AML-193 (cell line): ENCODE measurements at places on chromosomes 1 and 21.

DNA sequence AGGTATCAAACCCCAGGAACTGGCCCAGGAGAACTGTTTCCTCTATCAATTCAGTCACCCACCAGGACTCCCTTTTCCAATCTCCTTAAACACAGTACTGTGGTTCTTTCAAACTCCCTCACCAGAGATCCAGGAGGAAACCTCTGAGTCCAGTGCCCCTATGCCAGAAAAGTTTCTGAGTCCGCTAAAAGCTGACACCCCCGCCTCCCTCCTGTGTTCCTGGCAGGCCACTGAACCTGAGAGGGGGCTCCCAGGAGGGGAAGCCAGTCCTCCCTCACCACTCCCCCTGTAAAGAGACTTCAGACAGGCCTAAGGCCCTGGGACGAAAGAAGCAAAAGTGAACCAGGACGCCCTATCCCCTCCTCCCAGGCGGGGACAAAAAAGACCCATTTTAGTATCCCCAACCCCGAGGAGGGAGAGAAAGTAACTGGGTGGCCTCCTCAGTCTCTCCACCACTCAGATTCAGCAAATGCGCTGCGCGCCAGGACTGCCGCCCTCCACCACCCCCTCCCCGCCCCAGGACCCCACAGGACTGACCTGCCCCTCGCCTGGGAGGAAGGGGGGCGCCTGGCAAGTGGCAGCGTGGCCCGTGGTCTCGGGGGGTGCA is 624 bp downstream of the SLC41A1 start:
- no peak for DNase-seq

- DNase-seq = no peak
Measured at GRCh38 chr21:31482460-31482859, 138.4 kb upstream of the TIAM1 start.

DNA sequence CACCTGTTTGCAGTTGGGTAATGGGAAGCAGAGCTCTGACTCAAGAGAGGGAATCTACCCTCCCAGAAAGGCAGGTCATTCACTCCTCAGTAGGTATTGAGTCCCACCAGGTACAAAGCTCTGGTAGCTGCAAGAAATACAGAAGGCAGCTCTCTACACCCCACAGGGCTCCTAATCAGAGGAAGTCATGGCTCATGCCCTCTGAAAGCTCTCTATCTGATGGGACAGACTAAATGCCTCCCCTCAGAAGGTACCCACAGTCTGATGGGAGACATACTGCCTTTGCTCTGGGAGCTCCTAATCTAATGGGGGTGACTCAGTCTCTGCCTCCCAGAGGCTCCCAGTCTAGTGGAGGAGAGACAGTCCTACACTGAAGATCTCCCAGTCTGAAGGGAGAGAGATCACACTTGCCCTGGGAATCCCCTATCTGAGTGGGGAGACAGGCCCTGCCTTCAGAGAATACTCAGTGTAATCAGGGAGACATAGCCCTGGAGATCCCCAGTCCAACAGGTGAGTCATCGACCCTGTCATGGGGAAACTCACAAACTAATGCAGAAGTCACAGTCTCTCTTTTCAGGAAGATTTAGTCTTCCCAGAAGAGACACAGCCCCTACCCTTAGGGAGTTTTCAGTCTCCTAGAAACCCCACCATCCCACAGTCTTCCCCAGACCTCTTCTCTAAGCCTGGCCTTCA is 23.7 kb downstream of the CAMK1G start:
- no peak for DNase-seq

DNA sequence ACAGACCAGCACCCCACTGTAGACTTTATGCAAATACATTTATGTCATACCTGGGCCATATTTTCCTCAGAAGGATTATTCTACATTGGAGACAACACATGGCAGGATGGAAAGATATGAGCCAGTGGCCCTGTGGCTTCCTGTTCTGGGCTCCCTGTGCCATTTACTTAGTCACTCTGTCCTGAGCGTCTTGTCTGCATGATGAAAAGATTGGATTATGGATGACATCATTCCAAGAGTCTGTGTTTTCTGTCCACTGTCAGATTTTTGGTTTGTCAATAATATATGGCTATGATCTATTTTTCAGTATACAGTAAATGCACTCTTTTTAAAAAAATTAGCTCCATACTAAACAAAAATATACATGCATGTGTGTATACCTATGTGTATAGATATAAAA is 30.8 kb downstream of the IGSF5 start:
- no peak for DNase-seq

DNA sequence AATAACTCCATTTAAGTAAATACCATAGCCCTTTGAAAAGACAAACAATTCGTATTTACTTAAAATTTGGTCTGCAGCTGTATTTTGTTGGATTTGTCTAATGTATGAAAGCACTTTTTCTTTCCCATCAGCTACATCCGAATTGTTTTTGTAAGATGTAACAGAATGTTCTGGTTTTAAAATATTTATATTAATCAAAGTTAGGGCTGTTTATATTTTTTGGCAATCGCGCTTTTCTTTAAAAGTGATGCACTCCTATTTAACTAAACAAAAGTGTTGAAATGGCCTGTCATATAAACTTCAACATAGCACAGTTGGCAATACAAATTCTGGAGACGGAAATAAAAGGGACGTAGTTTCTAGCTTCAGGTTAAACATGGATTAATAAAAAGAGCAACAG is 216.3 kb upstream of the ADGRL2 start:
- DNase-seq = no peak

DNA sequence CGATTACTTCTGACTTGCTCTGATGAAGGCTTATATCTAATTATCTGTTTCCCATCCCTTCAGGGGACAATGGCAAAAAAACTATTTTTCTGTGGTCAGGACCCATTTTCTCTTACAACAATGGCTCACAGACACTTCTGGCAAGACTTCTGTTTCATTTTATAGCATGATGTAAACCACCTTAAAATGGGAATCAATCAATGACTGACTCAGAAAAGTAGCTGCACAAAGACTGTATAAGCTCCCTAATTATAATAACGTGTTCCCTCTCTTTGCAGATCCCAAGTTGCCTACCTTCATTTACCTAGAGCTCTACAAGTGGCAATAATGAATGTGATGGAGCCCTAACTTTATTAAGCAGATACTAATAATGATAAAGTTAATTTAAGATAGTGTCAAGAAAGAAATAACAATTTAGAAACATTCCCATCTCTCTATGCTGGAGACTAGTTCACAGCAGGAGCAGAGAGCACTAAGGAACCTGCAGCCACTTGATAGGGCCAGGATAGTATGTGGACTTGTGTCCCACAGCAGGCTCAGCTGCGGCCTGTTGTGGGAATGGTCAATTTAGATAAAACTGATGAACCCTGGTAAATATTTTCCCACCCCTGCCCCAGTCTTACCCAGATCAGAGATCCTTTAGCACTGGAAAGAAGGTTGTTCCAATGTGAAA is 538 bp downstream of the GBP2 start:
- DNase-seq = no peak

- no peak for DNase-seq
Measured at GRCh38 chr1:92244376-92244775, 26.7 kb downstream of the C1orf146 start.

- no peak for DNase-seq
Measured at GRCh38 chr1:18333220-18333619, 147.5 kb upstream of the KLHDC7A start.

DNA sequence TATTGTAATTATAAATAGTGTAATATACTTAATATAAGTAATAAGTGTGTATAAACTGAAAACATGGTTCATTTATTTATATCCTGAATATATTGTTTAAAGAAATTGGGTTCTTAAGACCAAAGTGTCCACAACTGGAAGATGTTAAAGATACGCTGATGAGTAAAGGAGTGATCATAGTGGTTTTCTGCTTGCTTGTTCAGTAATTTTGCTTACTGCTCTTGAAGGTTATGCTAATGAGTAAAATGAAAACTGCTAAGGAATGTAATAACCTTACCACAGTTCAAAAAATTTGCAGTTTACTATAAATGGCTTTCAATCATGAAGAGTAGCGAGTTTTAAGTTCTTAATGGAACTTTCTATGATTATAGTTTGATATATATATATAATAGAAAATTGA is 22.0 kb downstream of the DONSON start:
- no peak for DNase-seq

DNA sequence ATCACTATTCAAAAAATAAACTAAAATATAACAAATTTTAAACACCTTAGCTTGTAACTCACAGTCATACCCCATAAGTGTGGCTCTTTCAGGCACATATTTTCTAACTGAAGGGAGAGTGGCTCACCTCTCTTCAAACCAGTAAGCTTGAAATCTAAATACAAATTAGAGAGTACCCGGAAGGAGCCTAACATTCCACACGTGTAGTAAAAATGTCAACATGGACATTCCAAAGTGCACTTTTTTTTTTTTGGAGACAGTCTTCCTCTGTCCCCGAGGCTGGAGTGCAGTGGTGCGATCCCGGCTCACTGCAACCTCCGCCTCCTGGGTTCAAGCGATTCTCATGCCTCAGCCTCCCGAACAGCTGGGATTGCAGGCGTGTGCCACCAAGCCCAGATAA is 275.6 kb upstream of the ADGRL2 start:
- DNase-seq = no peak

- DNase-seq = no peak
Measured at GRCh38 chr1:170659399-170660035, 4.4 kb upstream of the PRRX1 start.

DNA sequence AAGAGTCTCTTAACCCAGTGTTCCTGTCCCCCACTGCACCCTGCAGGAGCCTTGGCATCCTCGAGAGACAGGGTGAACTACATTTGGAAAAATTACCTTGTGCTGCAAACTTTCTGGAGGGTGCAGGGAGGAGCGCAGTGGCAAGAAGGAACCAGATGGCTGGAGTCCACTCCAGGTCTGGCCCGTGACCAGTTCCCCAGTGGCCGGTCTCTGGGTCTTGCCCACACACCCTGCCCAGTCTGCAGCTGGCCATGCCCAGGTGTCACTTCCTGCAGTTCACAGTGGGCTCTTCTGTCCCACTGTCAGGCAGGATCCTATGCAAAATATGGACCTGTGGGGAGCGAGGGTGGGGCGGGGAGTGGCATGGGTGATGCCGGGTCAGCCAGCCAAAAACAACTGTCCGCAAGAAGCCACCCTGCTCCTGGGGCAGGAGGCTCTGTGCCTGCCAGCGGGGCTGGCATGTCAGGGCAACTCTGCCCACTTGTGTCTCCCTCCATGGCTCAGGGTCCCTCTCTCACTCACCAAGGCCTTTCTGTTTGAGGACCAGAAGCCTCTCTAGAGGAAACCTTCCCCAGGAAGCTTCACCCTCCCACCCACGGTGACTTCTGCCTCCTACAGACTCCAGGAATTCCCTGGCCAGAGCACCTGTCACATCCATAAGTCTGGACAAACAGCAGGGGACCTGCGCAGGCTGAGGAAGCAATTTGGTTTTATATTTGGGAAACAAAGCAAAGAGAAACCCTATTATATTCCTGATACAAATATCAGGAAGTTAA is 55.6 kb downstream of the KIF21B start:
- DNase-seq = no peak

GRCh38 chr21:40185208-40185607 is 318.0 kb downstream of the PCP4 start:
- no peak for DNase-seq

GRCh38 chr1:119713039-119713748 is 1.5 kb downstream of the PHGDH start:
- no peak for DNase-seq

GRCh38 chr1:6587261-6588005 is 7.6 kb downstream of the ZBTB48 start:
- no peak for DNase-seq

- DNase-seq = no peak
Measured at GRCh38 chr1:91783423-91784170, 102.4 kb downstream of the TGFBR3 start.

DNA sequence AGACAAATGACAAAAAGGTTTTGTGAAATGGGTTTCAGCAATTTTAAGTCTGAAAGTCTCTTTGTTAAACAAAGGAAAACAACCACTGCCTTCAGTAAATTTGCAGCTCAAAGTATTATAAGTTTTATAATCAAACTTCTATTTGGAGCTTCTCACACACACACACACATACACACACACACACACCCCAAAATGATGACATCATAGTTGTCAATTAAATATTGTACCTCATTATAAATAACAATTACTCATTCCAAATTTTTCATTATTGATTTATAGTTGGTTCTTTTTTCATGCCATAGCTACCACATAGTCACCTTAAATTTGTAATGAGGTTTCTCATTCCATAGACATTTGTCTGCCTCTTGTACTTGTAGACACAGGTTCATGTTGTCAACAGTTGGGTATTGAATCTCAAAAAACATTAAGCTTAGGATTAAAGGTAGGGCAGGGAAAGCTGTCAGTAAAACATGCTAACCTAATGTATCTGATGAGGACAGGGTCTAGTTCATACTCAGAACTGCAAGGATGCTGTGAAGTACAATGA is 2.4 kb upstream of the SERTAD4 start:
- no peak for DNase-seq

DNA sequence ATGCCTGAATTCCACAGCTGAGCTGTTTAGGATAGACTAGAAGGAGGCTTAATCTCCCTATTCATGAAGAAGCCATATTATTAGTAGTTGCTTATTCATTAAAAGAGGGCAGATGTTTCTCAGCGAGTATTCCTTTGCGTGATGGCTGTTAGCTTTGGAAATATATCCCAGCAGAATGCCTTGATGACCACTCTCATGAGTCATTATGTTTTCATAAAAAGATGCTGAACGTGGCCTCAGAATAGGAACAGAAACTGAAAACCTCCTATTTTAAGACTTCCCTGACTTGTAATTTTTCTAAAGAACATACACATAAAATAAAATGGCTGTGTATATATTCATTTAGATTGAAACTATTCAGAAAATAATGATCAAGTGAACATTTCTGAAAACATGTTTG is 9.6 kb upstream of the PLA2G4A start:
- DNase-seq = no peak

DNA sequence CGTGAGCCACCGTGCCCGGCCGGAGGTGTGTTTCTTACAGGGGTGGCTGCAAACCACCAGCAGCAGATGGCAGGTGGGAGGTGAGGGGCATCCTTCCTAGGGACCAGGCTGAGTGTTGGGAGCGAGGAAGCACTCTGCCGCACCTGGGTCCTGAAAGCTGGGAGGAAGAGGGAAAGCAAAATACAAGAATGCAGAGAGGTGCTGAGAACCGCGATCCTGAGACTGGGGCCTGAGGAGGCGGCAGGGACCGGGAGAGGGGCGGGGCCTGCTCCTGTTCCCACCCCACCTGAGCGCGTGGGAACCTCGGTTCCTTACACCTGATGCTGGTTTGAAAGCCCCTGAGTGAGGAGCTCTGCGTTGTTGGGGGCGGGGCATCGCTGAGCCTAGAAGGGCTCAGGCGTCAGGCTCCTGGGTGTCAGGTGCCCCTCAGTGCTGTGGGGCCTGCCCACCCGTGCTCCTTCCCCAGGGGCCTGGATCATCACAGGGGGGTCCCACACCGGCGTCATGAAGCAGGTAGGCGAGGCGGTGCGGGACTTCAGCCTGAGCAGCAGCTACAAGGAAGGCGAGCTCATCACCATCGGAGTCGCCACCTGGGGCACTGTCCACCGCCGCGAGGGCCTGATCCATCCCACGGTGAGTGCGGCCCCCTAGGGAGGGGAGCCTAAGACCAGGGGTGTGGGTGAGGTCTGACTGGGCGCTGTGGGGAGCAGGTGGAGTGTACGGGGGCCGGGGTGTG is 15.5 kb downstream of the TRPM2 start:
- no peak for DNase-seq
